ENCODE measurements at places on chromosomes 1 and 21. TPM values are rescaled to one million over a fixed set of nuclear protein-coding genes. Genes with fewer than 3 reads are reported as not detected.

The CRNN gene
- total RNA-seq: not detected

The NCAM2 gene
- 34.2 TPM for total RNA-seq

The RHBDL2 gene
- total RNA-seq: not detected

The CFHR5 gene
- total RNA-seq: not detected

The ALX3 gene
- not detected for total RNA-seq

The L1TD1 gene
- 0.36 TPM for total RNA-seq

The S100B gene
- 667 TPM for total RNA-seq

The OR2T2 gene
- not detected for total RNA-seq

The FLG2 gene
- total RNA-seq: not detected

The SOX13 gene
- total RNA-seq: 42.9 TPM

The HHIPL2 gene
- under 0.01 TPM for total RNA-seq

The C1QTNF12 gene
- total RNA-seq: not detected

The MYOM3 gene
- total RNA-seq: not detected

The C1orf116 gene
- total RNA-seq: not detected

The FAM72C gene
- 2.7 TPM for total RNA-seq

The SMCP gene
- not detected for total RNA-seq

The SLC26A9 gene
- total RNA-seq: not detected

The OR10Z1 gene
- not detected for total RNA-seq

The CCDC185 gene
- not detected for total RNA-seq

The NBPF4 gene
- not detected for total RNA-seq

The UBAP2L gene
- 115 TPM for total RNA-seq

The C1orf50 gene
- total RNA-seq: 2.1 TPM

The TTC34 gene
- total RNA-seq: 0.15 TPM

The BRWD1 gene
- total RNA-seq: 36.1 TPM

The C1QB gene
- total RNA-seq: not detected

The GBP3 gene
- 45.8 TPM for total RNA-seq

The CAPN9 gene
- total RNA-seq: not detected

The TRIM67 gene
- not detected for total RNA-seq

The ASPM gene
- 30.0 TPM for total RNA-seq

The ST6GALNAC5 gene
- total RNA-seq: 0.34 TPM

The VANGL1 gene
- 32.0 TPM for total RNA-seq

The YBEY gene
- total RNA-seq: 10.3 TPM

The BNIPL gene
- total RNA-seq: 0.15 TPM

The GBP2 gene
- total RNA-seq: 25.9 TPM

The CD164L2 gene
- total RNA-seq: not detected

The RRP1B gene
- total RNA-seq: 50.0 TPM

The LMOD1 gene
- total RNA-seq: not detected

The LEFTY2 gene
- total RNA-seq: not detected

Measured in melanocyte of skin (primary cell).